ENCODE measurements at places on chromosomes 2 and 18. TPM values are rescaled to one million over a fixed set of nuclear protein-coding genes. Genes with fewer than 3 reads are reported as not detected.

DNA sequence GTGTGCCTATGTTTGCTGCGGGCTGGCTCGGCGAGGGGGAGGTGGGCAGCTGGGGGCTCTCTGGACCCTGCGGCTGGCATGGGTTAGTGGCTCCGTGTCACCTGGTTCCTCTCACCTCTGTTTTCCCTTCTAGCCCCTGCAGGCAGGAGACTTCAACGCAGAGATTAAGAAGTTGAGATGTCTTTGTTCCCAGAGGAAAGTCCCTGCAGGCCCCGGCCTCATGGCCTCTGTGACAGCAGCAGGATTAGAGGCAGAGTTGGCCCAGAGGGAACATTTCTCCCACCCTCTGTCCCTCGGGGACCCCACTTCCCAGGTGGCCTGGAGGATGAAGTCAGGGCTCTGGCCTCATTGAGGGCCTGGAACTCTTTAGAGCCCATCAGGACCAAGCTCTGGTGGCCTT lies 56.5 kb downstream of the HPCAL1 start:
- H3K36me3 ChIP-seq, result peaks cover 21% of the 10 kb centered on the region
- no peak for DNase-seq
- H3K27ac ChIP-seq, result no peak overlapping the region
- H3K27me3 ChIP-seq, result no peaks in the 10 kb centered on the region
- H3K4me1 ChIP-seq, result peaks cover 22% of the 10 kb centered on the region

GRCh38 chr2:224264259-224264658 lies 137.6 kb downstream of the FAM124B start:
- no peaks in the 10 kb centered on the region for H3K27me3 ChIP-seq
- no peak overlapping the region for H3K27ac ChIP-seq
- H3K4me3 ChIP-seq, result no peak overlapping the region

DNA sequence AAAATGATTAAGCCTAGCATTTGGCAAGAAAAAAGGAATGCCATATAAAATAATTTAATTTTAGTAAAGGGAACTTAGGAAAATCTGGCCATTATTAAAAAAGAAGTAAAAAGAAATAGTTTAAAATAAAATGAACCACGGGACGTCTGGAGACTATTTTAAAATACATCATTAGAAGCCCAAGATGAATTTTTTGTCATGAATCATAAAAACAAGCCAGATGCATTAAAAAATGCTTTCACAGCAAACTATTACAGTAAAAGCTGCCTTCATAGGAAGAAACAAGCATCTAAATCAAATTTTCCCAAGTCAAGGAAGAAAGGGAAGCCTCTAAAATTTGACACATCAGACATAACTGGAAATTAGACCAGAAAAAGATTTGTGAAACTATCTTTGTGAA lies 33.0 kb downstream of the COL5A2 start:
- H3K4me3 ChIP-seq, result no peak overlapping the region
- H3K27me3 ChIP-seq, result no peaks in the 10 kb centered on the region
- H3K36me3 ChIP-seq, result no peaks in the 10 kb centered on the region
- DNase-seq, result no peak

DNA sequence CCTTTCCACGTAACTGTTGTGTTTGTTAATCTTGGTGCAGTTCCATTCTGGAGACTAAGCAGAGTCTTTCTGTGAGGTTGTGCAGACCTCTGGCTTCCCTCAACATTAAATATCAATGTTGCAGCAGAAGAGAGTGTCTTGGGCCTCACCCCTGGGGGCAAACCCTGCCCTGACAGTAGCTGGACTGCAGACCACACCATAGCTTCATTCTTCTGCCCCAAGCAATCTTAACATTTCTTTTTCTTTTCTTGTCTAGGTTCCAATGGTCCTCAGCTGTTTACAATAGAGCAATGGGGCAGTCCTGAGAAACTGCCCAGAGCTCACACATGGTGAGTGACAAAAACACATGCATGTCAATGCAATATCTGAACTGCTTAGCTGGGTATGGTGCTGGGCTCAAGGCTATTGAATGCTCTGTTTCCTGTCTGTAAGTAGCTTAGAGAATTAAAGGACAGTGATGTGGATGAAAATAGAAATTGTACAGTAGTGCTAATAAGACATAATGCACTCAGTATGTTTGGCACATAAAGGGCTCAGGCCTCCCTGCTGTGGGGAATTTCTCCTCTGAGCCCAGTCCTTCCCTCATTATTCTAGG lies 237.6 kb downstream of the ALPK2 start:
- H3K27me3 ChIP-seq, result no peaks in the 10 kb centered on the region
- peaks cover 83% of the 10 kb centered on the region for H3K36me3 ChIP-seq
- DNase-seq, result no peak
- H3K4me3 ChIP-seq, result no peak overlapping the region

- no peaks in the 10 kb centered on the region for H3K36me3 ChIP-seq
- peak overlapping the region; percentile 47 for H3K4me3 ChIP-seq
- DNase-seq, result peak; percentile 82
- H3K27me3 ChIP-seq, result peaks cover 52% of the 10 kb centered on the region
- peaks cover 37% of the 10 kb centered on the region for H3K4me1 ChIP-seq
These were observed 12.2 kb downstream of the WNT10A start for GRCh38 chr2:218892693-218893348.

GRCh38 chr2:233361297-233361696 lies 7.0 kb downstream of the DGKD start:
- H3K36me3 ChIP-seq, result no peaks in the 10 kb centered on the region
- no peak for DNase-seq
- H3K27me3 ChIP-seq, result no peaks in the 10 kb centered on the region
- no peak overlapping the region for H3K27ac ChIP-seq
- no peak overlapping the region for H3K4me3 ChIP-seq
- peaks cover 18% of the 10 kb centered on the region for H3K4me1 ChIP-seq

The KIF3C gene
- total RNA-seq, result 6.0 TPM

DNA sequence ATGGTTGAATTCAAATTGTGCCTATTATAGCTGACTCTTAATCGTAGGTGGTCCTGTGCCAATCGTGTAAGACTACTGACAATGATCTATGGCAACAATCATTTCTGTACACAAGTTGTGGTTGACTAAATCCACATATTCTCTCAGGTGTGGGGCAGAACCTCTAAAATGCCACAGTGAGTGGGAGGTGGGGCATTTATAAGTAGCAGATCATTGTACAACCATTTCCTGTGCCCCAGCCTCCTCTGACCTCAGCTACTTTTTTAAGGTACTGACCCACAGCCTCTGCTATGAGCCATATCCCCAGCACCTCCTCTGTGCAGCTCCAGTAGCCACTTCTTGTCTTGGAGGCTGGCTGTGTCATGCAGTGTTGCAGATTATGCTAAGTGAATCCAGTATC lies 48.6 kb upstream of the RAPH1 start:
- H3K27me3 ChIP-seq, result no peaks in the 10 kb centered on the region
- peaks cover 50% of the 10 kb centered on the region for H3K4me1 ChIP-seq
- DNase-seq, result no peak
- no peaks in the 10 kb centered on the region for H3K36me3 ChIP-seq
- peak overlapping the region; percentile 32 for H3K27ac ChIP-seq

The SLC5A7 gene
- total RNA-seq, result 0.30 TPM

DNA sequence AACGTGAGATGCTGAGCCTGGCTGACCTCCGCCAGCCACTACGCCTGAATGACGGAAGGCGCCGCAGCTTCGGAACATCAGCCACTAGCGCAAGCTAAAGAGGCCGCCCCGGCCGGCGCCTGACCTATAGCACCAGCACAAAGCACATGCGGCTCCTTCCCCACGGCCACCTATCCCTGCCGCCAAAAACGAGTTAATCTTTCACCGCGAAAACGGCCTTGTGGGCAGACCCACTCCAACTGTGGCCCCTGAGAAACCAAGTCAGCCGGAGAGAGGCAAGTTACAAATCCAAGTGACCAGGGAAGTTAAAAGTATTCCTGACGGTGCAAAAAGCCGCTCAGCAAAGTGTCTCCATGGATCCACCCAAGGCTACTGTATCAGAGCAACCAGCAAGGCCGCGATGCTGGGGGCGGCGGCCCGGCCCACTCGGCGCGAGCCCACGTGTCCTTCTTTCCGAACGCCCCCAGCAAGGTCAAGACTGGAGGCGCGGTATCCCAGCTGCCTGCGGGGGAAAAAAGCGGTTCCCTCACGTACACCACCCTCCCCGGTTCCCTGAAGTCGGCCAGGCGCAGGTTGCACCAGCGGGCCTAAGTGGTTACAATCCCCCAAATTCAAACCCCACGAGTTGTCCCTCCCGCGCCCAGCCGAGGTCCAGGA lies 575 bp downstream of the HSPD1 start:
- peak overlapping the region; percentile 94 for H3K4me3 ChIP-seq
- peaks cover 57% of the 10 kb centered on the region for H3K36me3 ChIP-seq
- peak; percentile 84 for DNase-seq
- H3K27ac ChIP-seq, result peak overlapping the region; percentile 92

The RAB27B gene
- 20.1 TPM for total RNA-seq

The FBLN7 gene
- total RNA-seq, result 2.0 TPM
